Stimulated activated CD8-positive, alpha-beta memory T cell treated with anti-CD3 and anti-CD28 coated beads, Interleukin-4, amount 100 ng/mL, for 1 hour (primary cell): ENCODE measurements at places on chromosomes 16 and 17.

- DNase-seq: no peak
Measured at GRCh38 chr16:1026784-1027500, 45.4 kb downstream of the SOX8 start.

- no peak for DNase-seq
Measured at GRCh38 chr17:32191306-32191705, 49.0 kb downstream of the RHOT1 start.

DNA sequence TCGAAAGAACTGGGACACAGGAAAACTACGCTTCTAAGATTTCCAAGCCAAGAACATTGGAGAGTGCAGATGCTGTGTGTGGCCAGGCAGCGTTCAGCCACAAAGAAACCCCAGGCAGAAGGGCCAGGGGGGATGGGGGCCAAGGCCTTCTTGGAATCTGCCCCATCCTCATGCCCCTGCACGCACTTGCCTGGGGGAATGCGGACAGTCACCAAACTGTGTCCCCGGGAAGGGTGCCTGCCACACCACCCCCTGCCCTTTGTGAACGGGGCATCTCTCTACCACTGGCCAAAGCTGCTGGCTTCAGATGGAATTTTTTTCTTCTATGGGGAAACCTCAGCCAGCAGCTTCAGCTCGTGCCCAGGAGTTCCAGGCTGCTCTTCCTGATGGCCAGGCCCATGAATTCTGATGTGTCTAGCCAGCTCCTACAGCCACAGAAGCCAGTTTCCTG lies 32.0 kb upstream of the DNAH17 start:
- no peak for DNase-seq

GRCh38 chr16:83842291-83842690 lies 34.5 kb downstream of the HSBP1 start:
- DNase-seq: no peak

- DNase-seq: no peak
Measured at GRCh38 chr17:80826955-80827645, 164.5 kb upstream of the CHMP6 start.

GRCh38 chr16:85359147-85359822 lies 247.0 kb upstream of the CIBAR2 start:
- DNase-seq: no peak

DNA sequence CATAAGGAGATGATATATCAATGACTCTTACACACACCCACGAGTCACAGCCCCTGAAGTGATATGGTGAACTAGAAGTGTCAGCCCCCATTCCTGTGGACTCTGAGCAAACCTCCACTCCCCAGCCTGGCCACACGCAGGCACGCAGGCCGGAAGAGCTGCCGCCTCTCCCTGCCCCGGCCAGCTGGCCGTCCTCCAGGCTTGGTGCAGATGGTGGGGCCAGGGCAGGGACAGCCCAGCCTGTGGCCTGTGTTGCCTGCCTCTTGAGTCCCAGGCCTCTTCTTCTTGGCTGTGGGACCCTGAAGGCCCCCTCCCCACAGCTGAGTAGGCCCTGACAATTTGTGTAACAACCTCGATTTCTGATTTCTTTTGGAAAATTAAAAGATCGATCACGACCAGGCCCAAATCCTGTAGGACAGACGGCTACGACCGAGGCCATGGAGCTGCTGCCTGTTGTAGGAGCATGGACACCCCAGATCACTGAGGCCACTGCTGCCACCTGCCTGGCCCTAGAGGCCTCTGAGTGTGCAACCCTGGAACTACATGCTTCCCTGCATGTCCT lies 10.0 kb upstream of the MPRIP start:
- DNase-seq: no peak
